ENCODE measurements at places on chromosomes 13 and 19.

- no peak for DNase-seq
Measured at GRCh38 chr13:97749174-97749573, 204.3 kb upstream of the IPO5 start.

DNA sequence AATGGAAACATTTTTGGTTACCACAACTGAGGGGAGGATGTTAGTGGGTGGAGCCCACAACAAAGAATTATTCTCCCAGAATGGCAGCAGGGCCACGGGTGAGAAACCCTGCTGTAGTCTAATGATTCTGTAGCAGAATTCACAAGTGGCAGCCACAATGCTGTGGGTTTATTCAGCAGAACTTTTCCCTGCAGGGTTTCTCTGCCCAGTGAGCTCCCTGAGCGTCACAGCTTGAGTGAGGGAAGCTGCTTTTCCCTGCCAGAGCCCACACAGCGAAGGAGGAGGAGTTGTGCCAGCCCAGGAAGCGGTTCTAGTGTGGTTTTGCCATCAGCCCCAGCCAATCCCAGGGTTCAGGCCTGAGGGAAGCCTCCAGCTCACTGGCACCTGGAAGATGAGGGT, 4.4 kb downstream of the ATP12A start:
- DNase-seq: no peak

DNA sequence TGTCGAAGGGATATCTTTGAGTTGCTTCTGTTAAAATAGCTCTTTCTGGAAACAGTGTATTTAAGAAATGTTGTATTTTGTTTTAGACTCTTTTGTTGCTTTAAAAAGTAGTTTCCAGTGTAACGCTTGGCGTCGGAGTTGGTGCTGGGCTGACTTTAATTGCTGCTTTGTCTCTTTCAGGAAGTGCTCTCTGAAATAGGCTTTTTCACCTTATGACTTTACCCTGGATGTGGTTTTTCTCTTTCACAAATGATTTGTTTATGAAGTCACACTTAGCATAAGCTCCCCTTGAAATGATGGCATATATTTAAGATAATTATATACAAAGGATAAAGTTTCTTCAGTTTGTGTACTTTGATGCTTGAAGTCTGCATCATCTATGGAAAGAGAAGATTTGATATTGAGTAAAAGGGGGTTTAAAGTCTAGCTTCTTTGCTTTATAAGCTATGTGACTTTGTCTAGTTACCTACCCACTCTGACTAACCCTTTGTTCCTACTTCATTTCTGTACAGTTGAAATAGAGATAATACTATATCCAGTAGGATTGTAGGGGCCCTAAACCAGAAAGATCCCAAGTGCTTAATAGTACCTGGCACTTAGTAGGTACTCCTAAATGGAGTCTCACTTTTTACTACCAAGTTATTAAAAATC, at the start of gene GPR18:
Gene GPR18, minus strand, starts transcription at position 170 of the 651 bp plus-strand sequence. CDS start 2,507 bp downstream, outside the sequence.
- no peak for DNase-seq

DNA sequence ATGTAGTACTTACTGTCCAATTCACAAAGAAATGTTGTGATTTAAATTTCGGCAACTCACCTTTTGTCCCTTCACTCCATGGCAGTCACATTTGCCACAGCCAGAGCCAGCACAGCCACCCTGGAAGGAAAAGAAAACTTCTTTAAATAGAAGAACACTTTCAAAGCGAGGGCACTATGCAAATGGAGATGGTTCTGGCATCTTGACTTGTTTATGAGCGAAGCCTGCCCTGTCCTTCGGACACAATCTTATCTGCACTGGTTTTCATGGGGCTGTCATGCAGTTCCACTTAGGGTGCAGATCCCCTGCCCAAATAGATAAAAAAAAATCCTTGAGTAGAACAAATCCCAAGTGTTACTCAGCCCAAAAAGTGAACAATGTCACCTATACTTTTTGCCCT, 64.3 kb downstream of the COL4A1 start:
- DNase-seq: no peak

DNA sequence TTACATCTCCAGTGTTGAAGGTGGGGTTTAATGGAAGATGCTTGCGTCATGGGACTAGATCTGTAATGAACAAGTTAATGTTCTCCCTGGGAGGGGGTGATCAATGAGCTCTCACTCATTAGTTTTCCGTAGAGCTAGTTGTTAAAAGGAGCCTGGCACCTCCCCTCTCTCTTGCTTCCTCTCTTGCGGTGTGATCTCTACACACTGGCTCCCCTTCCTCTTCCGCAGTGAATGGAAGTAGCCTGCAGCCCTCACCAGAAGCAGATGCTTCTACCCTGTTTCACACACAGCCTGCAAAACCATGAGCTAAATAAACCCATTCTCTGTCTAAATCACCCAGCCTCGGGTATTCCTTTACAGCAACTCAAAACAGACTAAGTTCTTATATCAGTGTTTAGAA, 318.8 kb downstream of the SLITRK1 start:
- DNase-seq: no peak

DNA sequence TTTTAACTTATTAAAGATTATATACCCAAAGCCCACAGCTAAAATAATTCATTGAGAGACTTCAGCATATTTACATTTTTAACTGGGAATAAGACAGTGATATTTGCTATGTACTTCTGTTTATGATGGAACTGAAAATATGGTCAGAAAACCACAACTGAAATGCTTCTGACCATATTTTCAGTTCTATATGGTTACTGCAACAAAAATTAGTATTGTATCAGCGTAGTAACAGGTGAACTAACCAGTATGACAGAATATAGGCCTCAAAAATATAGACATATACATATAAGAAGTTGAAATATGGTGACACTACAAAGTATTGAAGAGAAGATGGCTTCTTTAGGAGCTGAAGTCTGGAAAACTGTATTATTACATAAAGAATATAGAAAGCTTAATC, 857.4 kb downstream of the OLFM4 start:
- DNase-seq: no peak

- peak; percentile 15 for DNase-seq
Measured at GRCh38 chr13:100454876-100455275, 133.7 kb downstream of the GGACT start.

GRCh38 chr13:100811024-100811865, 136.7 kb upstream of the TMTC4 start:
- no peak for DNase-seq

GRCh38 chr13:43874504-43875092, 4.9 kb downstream of the CCDC122 start:
- DNase-seq: no peak

- no peak for DNase-seq
Measured at GRCh38 chr13:110680852-110681251, 25.1 kb downstream of the CARS2 start.

DNA sequence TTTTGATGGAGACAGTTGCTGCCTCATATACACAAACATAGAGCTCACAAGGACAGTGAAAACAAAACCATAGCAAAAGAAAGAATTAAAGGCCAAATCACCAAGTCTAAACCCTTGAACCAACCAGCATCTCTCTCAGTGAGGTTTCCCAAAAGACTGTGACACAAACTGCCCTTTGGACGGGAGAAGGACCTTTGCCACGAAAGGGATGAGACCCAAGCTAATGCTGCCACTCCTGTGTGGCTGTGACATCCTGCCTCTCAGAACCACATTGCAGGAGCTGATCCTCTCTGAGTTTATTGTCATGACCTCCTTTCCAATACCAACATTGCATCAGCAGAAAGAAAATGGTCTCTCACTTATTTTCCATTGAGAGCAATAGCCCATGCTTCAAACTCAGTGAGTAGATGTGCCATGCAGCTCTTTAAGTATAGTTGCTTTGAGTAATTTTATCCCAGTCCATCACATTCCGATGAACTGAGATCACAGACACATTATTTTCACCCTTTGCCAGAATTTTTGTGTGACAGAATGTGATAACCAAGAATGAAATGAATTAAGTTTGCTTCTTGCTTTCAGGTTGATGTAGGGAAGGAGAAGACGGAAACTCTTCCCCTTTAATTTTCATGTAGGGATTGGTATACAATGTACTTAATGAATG, 133.5 kb upstream of the IRS2 start:
- DNase-seq: peak; percentile 29

DNA sequence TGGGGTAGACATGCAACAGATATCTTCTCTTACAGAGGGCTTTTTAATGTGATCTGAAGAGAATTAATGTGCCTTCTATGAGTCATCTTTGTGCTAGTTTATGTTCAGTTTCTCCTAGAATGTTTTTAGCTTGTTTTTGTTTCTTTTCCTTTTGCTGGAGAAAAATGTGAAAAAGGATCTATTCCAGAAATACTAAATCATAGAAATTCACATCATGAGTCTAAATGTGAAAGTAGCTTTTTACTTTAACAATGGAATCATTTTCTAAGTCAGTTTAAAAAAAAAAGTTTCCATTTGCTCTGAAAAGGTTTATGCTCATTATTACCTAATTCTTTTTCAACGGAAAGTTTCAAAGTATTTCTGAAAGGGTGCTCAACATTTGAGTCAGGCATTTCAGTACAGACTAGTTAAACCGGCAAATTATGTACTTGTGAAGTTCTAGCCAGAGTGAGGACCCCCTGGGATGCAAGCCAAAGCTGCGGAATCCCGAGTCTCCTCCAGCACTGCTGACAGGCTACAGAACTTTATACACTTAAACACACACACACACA, 72.9 kb downstream of the SPATA13 start:
- peak; percentile 35 for DNase-seq

DNA sequence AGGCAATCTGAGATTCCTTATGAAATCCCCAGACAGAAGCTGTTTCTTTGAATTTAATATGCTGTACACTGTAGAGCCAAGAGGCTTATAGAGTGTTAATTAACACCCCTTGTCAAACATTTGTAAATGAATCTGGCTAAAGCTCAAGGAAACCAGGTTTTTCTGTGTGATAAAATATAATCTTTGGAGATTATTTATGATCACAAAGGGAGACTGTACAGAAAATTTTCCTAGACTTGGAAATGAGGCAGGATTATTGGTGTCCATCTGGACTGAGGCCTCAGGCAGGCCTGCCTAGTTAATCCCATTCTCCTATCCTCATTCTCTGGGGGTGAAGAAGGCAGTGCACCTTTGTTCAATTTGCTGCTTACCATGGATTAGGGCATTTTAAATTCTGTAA, 17.8 kb downstream of the KL start:
- DNase-seq: no peak

DNA sequence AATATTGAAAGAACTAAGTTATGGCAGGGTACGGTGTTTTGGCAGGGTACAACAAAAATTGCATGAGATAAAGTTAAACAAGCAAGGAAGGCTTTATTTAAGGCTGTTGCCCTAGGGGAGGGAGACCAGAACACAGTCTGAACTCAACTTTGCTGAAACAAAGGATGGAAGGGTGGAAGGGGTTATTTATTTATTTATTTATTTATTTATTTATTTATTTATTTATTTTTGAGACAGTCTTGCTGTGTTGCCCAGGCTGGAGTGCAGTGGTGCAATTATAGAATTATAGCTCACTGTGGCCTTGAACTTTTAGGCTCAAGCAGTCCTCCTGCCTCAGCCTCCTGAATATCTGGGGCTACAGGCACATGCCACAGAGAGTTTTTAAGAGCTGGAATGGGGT, 75.9 kb downstream of the HS6ST3 start:
- no peak for DNase-seq

GRCh38 chr19:42250666-42251531, 4.0 kb downstream of the ERF start:
- DNase-seq: no peak

GRCh38 chr13:25886438-25887214, 165.2 kb downstream of the SHISA2 start:
- peak; percentile 20 for DNase-seq

- DNase-seq: no peak
Measured at GRCh38 chr13:40651866-40652587, 14.4 kb downstream of the FOXO1 start.

DNA sequence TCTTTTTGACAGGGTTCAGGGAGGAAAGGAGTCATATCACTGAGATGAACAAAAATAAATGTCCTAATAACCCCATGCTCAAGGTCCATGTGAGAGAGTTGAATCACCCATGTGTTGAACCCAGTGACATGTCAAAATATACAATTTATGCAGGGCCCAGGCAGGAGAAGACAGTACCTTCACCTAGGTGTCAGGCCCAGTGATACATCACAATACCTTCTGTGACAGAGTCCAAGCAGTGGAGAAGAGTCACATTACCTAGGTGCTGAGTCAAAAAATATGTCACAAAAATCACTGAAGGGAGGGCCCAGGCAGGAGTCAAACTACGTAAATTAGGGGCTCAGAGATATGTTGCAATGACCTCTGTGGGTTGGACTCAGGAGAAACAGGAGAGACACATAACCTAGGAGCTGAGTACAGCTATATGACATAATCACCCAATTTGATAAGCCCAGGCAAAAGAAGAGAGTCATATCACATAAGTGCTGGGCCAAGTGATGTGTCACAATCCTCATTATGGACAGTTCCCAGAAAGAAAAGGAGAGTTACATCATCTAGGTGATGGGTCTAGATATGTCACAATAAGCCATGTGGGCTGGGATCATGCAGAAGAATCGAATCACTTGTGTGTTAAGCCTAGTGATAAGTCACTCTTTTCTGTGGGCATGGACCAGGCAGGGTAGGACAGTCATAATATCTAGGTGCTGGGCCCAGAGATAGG, 13.8 kb upstream of the ZNF724 start:
- no peak for DNase-seq

DNA sequence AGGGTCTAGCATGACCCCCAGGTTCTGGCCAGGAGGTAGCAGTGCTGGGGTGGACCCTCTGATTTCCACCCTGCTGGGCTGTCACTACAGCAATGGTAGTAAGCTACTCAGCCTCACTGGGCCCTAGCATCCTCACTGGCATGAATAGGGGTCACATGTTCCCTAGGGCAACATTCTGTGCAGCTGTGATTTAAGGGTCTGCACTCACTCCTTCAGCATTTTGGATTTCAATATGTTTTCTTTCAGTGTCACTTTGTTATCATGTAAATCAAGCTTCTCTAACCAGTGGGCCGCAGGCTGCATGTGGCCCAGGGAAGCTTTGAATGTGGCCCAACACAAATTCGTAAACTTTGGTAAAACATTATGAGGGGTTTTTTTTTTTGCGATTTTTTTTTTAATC, 57.8 kb downstream of the SPATA13 start:
- no peak for DNase-seq

- no peak for DNase-seq
Measured at GRCh38 chr19:41928754-41929535, 696 bp upstream of the ERFL start.

DNA sequence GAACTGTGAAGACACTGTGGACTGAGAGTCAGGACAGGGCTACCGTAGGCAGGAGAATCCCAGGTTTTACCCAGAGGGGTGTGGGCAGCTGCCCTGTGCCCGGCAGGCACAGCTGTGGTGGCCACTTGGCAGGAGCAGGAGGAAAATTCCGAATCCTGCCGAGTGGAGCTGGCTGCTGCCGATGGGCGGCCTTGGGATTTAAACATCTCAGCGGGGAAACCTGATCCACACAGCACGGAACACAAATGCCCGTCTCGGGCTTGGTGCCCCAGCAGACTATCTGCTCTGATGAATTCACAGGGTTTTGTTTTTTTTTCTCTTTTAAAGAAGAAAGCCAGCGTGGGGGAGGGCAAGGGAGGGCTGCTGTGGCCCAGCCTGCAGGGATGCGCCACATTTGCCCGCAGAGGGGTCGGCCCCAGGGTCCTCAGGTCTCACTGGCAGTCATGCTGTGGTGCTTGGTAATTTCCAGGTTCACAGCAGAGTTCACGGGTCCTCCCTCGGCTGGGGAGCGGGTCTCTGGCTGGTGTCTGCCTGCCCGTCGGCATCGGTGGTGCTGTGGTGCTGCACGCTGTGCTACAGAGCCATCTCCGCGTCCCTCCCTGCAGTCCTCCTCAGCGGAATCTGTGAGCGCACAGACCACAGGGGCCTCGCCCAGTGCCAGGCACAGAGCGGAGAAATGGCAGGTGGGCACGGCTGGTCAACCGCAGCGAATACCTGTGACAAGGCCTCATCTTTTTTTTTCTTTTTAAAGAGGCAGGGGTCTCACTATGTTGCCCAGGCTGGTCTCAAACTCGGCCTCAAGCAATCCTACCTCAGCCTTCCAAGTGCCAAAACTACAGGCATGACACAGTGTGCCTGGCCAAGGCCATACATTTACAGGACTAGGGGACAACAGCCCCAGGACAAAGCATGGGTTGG, 28.1 kb downstream of the MPND start:
- no peak for DNase-seq
